Right ventricle myocardium inferior (tissue), 1 donor: ENCODE measurements at places on chromosomes 5 and 9.

GRCh38 chr5:94693043-94693822 lies 74.8 kb downstream of the SLF1 start:
- no peak for DNase-seq

- no peak for DNase-seq
Observed at GRCh38 chr5:10741661-10742060, 19.4 kb downstream of the DAP start.

DNA sequence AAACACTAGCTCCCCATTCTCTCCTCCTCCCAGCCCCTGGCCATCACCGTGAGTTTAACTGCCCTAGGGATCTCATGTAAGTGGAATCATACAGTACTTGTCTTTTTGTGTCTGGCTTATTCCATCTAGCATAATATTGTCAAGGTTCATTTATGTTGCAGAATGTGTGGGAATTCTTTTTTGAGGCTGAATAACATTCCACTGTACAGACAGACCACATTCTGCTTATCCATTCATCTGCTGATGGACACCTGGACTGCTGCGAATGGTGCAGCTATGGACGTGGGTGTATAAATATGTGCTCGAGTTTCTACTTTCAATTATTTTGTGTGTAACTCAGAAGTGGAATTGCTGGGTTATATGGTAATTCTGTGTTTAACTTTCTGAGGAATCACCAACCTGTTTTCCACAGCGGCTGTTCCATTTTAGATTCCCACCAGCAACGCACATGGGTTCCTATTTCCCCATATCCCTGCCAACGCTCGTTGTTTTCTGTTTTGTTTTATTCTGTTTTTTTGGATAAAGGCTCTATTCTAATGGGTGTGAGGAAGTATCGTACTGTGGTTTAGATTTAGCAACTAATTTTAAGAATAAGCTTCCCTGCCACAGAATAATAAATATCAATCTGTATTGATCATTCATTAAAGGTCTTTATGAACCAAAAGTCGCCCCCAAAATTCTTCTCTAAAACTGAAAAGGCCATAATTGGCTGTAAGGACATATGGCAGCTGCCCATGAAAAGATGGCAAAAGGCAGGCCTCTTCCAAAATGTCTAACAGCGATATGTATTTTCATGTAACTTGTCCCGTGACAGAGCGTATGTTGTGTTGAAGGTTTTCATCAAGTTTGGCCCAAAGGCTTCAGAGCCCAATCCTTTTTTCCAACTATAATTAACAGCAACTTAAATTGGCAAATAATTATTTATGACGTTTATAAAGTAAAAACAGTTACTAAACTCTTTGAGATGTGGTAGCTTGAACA lies 70.3 kb downstream of the DAP start:
- DNase-seq = no peak

DNA sequence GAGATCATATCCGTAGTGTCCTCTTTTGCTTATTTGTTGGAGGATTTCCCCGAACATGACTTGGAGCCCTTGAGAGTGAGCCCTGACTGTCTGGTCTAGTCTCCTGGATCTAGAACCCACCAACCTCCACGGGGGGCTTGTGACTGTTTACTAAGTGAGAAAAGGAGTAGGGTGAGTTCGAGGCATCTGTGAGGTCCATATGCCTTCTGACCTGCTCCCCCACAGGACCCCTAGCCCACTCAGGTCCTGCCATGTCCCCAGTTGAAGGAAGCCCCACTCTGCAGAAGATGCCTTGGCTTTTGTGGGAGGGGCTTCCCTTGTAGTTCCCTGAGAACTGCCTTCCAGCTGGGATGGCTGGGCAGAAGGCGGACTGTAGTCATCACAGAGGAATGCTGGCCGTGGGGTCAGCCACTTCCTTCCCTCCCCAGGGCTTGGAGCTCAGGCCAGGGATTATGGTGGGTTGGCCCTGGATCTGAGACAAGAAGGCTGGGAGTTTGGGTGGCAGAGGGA lies 7.0 kb upstream of the IRF1 start:
- no peak for DNase-seq

DNA sequence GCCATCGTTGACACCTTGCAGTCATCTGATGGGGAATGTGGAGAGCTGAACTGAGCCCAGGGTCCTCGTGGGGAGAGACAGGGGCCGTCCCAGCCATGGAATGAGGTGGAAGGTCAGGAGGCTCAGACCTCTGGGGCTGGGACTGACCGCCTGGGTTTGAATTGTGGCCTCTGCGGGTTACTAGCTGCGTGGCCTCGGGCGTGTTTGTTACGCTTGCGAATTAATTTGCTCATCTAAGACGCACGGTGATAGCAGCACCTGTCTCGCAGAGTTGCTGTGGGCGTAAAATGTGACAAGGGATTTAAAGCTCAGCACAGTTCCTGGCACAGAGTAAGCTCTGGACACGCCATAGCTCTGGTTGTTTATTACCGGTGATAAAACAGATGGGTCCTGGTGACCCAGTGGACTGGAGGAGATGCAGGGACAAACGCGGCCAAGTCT lies 19.4 kb upstream of the DAB2IP start:
- no peak for DNase-seq

- no peak for DNase-seq
Observed at GRCh38 chr5:142548739-142549275, 137.1 kb downstream of the FGF1 start.
